HTR-8/SVneo (cell line): ENCODE measurements at places on chromosomes 6 and 20.

DNA sequence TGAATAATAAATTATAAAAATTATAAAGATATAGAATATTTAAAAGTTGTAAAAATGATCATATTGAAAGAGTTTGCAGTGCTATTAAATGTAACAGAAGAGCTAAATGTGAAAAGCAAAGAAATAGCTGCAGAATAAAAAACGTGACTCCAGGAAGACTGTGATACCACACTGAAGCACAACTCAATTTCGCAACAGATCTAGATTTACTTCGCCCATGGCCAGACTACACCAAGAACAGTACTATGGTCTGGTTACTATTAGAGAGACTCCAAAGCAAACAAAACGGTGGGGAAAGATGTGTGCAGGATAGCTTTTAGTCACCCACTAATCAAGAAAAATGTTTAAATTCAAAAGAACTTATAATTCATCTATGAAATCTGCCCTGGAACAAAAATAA is 1.9 kb downstream of the CHD6 start:
- DNase-seq, result no peak

DNA sequence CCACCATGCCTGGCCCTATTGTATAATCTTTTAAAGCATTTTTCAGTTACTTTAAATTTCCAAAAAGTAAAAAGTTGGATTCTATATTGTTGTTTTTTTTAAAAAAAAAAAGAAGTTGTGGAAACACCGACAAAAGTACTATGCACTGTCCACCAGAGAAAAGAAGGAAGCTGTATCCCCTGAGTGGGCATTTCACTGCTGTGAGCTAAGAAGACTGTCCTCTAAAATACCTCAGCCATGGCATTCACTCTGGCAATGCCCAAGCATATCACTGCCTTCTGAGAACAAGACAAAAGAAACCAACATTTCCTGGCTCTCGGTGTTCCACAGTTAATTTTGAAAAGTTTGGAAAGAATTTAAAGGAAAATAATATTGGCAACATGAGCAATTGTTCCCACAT is 117.8 kb downstream of the IPCEF1 start:
- DNase-seq, result no peak

GRCh38 chr20:57268399-57269076 is 2.1 kb upstream of the BMP7 start:
- DNase-seq, result no peak

GRCh38 chr6:89807581-89807980 is 12.0 kb downstream of the MDN1 start:
- DNase-seq, result no peak

- no peak for DNase-seq
Measured at GRCh38 chr6:160028487-160029275, 59.8 kb downstream of the IGF2R start.

- no peak for DNase-seq
Measured at GRCh38 chr6:145381941-145382340, 353.4 kb downstream of the EPM2A start.

GRCh38 chr6:161568885-161569456 is 295.1 kb upstream of the AGPAT4 start:
- no peak for DNase-seq

GRCh38 chr6:168131464-168132415 is 52.7 kb upstream of the FRMD1 start:
- no peak for DNase-seq

- DNase-seq, result no peak
Measured at GRCh38 chr6:130973521-130974277, 89.3 kb downstream of the EPB41L2 start.

GRCh38 chr20:6066582-6066981 is 12.7 kb upstream of the LRRN4 start:
- no peak for DNase-seq

DNA sequence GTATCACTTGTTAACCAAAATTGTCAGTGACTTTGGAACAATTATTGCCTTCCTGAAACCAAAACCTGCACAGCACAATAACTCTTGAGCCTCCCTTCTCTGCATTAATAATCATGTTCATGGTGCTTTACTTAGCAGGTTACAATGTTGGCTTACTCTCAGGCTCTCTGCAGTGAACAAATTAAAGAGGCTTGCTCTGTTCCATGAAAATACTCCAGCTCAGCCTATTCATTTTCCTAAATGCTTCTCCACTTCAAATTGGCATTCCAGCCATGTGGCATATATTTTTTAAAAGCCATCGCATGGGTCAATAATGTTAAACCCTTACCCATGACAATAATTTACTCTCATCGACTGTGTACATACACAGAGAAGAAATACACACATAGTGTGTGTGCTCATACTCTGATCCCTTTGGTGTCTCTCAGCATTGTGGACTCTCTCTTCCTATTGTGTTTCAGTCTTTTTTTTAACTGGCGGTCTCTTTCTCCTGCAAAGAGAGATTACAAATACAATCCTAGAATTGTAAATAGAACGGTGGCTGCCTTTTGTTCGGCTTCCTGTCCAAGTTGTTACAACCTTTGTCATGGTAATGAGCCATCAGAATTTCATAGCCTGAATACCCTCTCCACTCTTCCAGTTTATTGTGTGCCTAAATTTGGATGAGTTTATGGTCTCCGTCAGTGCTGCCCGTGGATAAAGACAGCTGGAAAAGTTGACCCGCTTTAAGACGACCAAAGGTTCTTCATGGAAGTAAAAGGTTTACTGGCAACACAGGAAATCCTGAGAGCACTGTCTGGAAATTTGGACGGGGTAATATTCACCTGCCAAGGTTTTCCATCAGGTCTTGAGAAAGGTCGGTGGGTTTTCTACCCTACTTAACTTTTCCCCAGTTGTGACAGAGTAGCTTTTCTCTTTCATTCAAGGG is 263.6 kb downstream of the CD83 start:
- DNase-seq, result no peak

- DNase-seq, result no peak
Measured at GRCh38 chr20:60652615-60653014, 599.4 kb upstream of the CDH4 start.

GRCh38 chr6:54403096-54403495 is 94.9 kb downstream of the TINAG start:
- no peak for DNase-seq
